ENCODE measurements at places on chromosomes 1 and 21.
A peak's percentile ranks its signal among the peaks of the same experiment; 100 is the strongest.

GRCh38 chr1:59161136-59161535 is 135.8 kb upstream of the FGGY start:
- no peak for DNase-seq

GRCh38 chr1:39132505-39133339 is 71.8 kb upstream of the MACF1 start:
- no peak for DNase-seq

GRCh38 chr1:154445040-154445472 is 39.9 kb downstream of the IL6R start:
- DNase-seq = peak; percentile 83

DNA sequence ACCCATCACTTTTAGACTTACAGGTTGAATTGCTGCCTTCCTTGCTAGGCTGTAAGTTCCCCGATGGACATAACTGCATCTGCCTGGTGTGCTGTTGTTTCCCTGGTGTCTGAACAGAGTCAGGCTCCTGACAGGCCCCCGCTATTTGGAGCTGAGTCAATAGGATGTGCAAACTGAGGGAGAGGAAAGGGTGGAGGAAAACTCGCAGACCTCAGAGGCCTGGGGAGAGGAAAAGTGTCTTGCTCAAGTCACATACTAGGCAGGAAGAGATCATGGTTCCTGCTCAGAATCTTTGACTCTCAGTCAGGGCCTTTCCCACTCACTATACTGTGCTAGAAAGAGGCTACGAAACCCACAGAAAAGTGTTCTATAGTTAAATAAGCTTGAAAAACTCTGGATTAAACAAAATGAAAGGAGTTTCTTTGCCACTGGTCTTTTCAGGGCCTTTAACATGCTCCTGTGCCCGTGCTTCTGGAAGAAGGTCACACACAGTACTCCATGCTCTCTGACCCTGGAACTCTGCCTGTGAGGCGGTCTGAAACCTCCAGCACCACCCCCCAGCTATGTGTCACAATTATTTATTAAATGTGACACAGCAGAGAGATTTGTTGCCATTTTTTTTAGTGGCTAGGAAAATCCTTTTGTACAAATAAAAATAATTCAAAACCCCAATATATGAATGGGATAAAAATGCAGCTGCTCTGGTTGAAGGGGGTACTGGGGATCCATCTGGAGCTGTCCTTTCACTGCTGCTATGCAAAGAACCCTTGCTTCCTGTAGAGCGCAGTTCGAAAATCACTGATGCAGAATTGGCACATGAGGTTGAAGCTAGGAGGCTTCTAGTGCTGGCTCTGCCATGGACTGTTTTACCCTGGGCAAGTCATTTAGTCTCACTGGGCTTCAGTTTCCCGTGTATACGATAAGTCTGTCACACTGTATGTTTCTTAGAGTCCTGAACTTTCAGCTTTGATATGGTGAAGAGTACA is 20.1 kb upstream of the CDCP2 start:
- DNase-seq = no peak

GRCh38 chr1:62384276-62385005 is 52.4 kb upstream of the USP1 start:
- DNase-seq = no peak

DNA sequence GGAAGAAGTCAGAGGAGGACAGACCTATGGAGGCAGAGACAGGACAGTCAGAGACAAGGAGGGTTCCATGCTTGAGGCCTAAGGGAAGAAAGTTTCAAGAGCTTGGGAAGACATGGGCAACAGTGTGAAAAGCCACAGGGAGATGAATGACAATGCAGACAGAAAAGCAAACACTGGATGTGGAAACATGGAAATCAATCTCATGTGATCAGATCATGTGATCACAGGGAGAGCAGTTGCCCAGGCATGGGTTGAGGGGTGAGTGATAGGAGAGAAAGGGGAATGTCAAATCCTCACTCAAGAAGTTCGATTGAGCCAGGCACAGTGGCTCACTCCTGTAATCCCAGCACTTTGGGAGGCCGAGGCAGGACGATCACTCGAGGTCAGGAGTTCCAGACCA is 17.2 kb downstream of the PTAFR start:
- no peak for DNase-seq

GRCh38 chr21:41425588-41425953 is 468 bp upstream of the MX1 start:
- DNase-seq = no peak

- DNase-seq = no peak
These were observed 29.3 kb upstream of the DISP1 start for GRCh38 chr1:222785529-222785928.

DNA sequence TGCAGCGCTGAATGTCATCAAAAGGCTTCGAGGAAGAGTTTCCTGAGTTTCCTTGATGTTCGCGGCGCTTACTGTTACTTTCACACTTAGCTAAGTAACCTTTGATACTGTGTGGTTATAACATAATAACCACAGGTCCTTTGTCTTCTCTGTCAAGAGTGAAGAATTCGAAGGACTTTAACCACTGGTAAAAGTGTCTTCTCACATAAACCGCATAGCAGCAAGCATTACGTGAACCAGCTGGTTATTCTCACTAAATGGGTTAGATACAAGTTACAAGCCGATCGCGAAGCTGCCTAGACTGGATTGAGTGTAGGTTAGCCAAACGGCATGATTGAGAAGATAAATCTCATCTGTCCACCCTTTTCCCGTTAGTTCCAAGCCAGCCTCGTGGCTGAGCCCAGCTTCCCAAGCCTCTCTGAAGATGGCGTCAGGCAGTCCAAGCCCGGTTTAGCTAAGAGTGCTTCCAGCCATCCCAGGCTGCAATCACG is 18.3 kb upstream of the IFNGR2 start:
- DNase-seq = no peak

DNA sequence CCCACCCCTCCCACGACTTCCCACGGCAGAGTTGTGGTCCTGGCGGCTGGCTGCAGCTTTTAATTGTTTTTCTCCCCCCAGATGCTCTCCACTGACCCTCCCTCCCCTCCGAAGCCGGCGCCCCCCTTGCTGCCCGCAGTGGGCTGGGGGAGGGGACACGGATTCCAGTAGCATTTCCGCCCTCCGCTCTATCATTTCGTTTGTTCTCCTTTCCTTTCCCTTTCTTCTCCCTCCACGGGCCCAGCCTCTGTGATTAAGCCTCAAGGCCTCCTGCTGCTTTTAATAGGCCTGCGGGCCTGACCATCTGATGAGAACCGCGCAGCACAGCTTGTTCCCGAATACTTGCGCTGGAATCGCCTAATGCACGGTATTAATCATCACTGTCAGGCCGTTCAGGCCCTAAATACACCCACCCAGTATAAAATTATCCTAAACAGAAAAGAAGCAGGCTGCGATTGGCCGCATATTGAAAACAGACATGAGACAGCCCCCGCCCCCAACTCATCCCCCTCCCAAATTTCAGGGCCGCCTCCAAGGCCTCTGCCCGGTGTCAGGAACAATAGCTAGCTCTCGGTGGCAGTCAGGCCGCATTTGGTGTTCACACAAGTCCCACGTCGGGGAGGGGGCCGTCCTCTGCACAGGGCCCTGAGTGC is 102.0 kb upstream of the ARHGEF16 start:
- no peak for DNase-seq

DNA sequence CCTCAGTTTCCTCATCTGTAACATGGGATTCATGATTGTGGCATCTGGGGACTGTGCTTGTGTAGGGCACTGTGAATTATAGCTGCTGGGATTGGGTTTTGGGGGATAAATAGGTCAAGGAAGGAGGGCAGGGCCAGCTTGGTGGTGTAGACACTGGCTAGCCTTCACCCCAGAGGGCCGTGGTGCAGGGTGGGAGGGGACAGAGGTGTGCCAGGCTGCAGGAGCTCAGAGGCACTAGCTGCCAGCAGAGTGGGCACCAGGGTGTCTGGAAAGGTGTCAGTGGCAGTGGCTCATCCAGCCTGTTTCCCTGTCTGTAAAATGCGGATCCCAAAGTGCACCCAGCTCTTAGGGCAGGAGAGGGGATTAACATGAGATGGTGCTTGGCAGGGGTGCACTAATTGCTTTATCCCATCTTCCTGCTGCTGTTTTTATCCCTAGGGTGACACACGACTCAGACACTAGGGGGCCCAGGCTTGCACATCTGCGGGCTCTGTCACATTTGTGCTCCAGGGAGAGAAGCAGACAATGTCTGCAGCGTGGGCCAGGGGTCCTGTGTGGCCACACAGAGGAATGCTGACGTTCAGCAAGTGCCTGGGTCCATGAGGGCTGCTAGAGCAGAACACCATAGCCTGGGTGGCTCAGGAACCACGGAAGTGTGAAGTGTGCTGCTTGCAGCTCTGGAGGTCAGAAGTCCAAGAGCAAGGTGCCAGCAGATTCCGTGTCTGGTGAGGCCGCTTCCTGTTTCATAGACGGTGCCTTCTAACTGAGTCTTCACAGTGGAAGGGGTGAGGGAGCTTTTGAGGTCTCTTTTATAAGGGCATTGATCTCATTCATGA is 19.3 kb downstream of the OBSCN start:
- DNase-seq = no peak
